T47D (cell line): ENCODE measurements at places on chromosomes 4 and X.
A peak's percentile ranks its signal among the peaks of the same experiment; 100 is the strongest.

DNA sequence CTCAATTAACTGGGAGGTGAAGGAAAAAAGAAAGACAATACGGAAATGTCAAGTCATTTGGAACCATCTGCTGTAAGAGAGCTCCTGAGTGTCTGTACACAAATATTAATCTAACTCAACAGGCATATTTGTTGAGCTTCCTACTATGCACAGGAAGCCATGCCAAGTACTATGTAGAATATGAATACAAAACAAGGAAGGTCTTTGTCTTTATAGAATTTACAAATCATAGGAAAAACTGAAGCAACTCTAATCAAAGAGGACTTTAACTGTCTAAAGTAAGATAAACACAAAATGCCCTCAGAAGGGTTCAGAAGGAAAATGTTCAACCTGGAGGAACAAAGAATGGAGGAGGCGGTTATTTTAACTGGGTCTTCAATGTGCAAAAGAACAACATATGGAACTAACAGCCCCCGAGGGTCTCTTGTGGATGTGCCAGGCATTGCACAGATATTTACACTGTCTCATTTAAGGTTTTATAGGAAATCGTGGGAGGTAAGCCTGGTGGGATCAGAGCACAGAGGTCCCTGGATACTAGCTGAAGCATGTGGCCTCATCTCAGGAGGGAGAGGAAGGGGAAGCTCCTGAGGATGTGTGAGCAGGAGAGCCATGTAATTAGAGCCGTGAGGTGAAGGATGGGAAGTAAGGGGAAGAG lies 5.8 kb downstream of the FAM114A1 start:
- no peak for DNase-seq

DNA sequence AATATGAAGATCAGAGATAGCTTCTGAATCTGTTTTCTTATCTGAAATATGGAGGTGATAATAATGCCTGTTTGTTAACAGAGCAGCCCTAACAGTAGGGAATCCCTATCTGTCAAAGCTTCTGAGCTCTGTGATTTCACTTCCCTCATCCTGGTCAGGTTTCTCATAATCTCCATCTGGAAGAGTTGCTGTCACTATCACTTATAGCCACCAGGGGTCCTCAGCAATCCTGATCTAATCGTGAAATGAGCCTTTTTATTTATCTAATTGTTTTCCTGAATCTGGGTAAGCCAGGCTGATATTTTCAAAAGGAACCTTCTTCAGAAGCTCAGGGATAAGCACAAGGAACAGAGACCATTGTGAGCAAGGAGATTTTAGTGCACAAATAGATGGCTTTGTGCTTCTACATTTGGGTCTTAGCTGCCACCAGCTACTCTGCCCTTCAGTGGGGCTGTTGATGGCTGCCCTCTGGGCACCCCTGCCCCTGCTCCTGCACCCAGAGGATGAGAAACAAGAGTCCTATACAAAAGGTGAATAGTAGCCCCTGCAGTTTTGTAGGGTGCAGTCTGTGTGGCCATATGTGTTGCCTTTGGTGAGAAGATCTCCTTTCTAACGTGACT lies 196.4 kb upstream of the RADX start:
- DNase-seq = peak; percentile 12

GRCh38 chr4:106114270-106114669 lies 201.7 kb downstream of the TBCK start:
- DNase-seq = no peak

DNA sequence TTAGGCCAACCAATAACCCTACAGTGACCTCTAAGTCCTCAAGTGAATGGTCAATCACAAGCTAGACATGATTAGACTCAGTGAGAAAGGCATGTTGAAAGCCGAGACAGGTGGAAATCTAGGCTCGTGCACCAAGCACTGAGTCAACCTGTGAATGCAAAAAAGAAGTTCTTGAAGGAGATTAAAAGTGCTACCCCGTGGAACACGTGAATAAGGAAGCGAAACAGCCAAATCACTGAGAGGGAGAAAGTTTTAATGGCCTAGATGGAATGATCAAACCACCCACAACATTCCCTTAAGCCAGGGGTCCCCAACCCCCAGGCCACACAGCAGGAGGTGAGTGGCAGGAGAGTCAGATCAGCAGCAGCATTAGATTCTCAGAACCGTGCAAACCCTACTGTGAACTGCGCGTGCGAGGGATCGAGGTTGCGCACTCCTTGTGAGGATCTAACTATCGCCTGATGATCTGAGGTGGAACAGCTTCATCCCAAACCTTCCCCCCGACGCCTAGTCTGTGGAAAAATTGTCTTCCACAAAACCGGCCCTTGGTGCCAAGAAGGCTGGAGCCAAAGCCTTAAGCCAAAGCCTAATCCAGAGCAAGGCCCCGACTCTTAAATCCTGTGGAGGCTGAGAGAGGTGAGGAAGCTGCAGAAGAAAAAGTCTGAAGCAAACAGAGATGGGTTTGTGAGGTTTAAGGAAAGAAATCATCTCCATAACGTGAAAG lies 19.5 kb upstream of the PDE6B start:
- no peak for DNase-seq

GRCh38 chr4:152021788-152022438 lies 261.1 kb upstream of the GATB start:
- DNase-seq = no peak

DNA sequence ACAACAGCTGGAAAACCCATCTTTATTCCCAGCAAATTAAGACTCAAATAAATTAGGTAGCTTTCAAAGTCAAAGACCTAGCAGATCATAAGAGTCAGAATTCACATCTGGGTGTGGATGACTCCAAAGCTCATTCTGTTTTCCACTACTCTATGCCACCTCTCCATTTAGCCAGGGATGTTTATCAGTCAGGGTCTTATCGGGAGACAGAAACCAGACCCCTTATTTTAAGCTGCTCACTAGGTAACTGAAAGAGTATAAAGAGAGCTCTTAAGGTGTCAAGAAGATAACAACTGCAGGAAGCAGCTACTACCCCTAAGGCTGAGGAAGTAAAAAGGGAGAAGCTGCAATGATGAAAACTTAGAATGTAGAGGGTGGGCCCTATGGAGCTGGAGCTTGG lies 333.7 kb upstream of the KLF3 start:
- no peak for DNase-seq

GRCh38 chr4:15233264-15233597 lies 194.6 kb upstream of the C1QTNF7 start:
- no peak for DNase-seq

DNA sequence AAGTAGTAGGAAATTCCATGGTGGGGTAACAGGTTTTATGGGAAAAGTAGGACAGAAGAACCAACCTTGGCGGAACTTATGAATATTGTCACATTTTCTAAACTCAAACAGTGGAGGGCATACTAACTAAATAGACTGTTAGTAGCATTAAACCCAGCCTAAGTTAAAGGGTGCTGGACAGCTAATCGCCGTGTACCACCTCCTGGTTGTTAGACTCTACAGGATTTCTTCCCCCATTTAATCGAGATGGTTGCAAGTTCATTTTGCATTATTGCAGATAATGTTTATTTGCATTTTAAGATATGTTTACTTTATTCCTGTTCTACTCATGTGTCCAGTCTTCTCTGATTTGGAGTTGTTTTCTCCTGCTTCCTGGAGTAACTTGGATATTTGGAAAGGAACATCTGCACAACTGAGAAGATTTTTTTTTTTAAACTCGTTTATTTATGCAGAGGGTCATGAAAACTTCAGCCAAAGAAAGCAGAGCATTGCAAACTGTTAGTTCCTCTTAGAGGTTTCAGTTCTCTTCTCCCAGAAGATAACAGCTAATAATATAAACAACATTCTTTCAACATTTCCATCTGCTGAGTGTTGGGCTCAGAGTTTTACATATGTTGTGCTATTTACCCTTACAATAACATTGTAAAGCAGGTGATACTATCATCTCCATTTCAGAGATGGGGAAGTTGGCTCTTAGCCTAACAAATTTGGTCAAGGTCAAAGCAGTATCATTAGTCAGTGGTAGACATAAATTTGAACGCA lies 51.5 kb upstream of the TBC1D9 start:
- DNase-seq = no peak

DNA sequence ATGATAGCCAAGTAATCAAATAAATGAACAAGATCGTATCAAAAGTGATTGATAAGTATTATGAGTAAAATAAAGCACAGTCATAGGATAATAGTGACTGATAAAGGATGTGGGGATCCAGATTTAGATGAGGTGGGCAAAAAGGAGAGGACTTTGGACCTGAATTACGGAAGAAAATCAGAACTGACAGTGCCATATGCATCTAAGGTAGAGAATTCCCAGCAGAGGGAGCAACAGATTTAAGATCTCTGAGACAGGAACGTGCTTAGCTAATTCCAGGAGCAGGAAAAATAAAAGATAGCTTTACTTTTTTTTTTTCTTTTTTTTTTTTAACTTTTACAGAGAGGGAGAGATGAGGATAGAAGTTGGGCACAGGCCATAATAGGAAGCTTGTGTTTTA lies 189.9 kb downstream of the NWD2 start:
- no peak for DNase-seq

DNA sequence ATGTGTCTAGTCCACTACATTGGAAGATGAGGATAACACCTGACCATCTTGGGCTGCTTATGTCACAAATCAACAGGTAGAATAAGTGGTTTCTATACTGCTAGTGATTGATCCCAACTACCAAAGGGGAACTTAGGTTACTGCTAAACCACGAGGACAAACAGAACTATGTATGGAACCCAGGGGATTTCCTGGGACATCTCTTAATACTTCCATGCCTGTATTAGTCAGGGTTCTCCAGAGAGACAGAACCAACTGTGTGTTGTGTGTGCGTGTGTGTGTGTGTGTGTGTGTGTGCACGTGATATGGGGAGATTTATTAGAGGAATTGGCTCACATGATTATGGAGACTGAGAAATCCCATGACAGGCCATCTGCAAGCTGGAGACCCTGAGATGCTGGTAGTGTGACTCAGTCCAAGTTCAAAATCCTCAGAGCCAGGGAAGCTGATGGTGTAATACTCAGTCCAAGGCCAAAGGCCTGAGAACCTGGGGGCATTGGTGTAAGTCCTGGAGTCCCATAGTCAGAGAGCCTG lies 16.2 kb upstream of the AFF1 start:
- no peak for DNase-seq

DNA sequence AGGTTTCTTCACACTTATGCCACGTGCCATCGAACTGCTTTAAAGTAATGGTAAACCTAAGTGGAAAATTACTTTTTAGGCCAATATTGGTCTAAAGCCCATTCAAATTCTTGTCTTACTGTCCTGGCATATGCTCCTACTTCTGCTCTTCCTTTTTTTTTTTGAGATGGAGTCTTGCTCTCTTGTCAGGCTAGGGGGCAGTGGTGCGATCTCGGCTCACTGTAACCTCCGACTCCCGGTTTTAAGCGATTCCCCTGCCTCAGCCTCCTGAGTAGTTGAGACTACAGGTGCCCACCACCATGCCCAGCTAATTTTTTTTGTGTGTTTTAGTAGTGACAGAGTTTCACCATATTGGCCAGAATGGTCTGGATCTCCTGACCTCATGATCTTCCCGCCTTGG lies 129.0 kb upstream of the TECRL start:
- DNase-seq = no peak

DNA sequence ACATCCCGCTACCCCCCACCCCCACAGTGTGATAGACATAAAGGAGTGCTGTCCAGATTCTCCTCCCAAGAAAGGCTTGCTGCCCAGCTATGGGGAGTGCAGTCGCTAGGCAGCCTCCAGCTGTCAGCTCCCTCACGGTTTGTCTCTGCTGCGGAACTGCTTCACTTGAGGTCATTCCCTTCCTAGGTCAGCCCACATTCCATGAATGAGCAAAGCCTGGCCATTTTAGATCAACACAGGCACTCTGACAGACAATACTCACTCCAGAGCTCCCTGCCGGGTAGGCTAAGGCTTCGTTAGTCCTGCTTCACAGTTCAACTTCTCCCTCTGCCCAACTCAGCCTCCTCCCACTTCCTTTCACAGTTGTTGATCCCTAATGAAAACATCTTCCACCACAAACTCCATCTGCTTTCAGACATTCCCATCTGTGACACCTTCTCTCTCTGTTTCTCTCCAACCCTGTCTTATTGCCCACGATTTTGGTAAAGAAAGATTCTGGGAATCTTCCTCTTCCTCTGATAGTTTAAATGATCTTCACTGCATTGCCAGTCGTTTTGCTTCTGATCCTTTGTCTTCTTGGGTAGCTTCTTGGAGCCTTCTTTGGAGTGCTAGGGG lies 318.9 kb upstream of the F9 start:
- DNase-seq = no peak

DNA sequence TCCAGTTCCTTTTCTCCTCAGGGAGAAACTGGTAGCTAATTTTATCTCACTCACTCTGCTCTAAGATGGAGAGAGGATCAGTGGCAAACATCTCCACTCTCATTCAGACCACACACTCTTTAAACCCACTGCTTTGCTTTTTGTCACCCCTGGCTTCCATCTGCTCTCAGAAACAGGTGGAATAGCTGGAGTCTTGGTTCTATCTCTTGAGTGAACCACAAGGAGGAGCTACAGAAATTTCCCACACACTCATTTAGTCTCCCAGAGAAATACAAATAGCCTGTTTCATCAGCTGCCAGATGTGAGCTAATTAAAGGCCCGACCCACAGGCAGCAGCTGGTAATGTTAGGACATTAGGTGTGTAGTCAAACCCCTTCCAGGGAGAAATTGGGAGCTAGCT lies 96.6 kb downstream of the STPG2 start:
- no peak for DNase-seq

GRCh38 chr4:153349206-153349805 lies 4.8 kb downstream of the MND1 start:
- no peak for DNase-seq

DNA sequence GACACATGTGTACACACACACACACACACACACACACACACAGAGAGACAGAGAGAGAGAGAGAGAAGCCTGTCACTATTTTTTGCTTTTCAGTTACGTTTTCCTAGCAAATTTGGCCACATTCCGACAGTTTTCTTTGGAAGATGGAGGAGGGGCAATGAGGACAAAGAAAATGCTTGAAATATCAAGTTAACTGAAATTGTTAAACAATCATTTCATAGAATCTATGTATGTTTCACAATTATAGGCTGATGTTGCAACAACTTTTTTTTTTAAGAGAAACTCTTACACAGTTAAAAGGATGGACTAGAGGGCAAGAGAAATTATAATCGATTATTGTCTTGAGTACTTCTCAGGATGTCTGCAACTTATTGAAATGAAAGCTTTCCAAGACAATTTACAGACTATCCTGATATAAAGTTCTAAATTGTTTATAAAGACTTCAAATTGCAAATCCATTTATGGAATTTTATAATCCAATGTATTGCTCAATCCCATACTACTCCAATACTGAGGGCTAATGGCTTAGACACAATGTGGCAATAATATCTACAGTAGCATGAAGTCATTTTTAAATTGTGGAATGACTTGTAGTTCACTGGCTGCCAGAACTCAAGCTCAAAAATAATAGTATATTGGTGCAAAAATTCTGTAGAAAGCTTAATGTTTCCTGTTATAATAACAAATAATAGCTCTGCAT lies 647.0 kb upstream of the PCDH7 start:
- no peak for DNase-seq

- DNase-seq = no peak
These were observed 24.7 kb upstream of the FRYL start for GRCh38 chr4:48804584-48805301.
